Bronchus fibroblast of lung (primary cell): ENCODE measurements at places on chromosomes 7 and 10. TPM values are rescaled to one million over a fixed set of nuclear protein-coding genes. Genes with fewer than 3 reads are reported as not detected.

CPVL gene
- total RNA-seq = not detected in 2 replicates

TRPV6 gene
- total RNA-seq = not detected in 2 replicates

ABCA13 gene
- under 0.01 TPM in 1 of 2 replicates, not detected in the other for total RNA-seq

C10orf105 gene
- total RNA-seq = not detected in 2 replicates

SCART1 gene
- total RNA-seq = 0.15 and 0.34 TPM in 2 replicates

PPP1R9A gene
- 0.15 and 0.17 TPM in 2 replicates for total RNA-seq

ADIRF gene
- total RNA-seq = 18.7 and 21.7 TPM in 2 replicates

HTR5A gene
- total RNA-seq = not detected in 2 replicates

LRRC17 gene
- total RNA-seq = 75.3 and 76.6 TPM in 2 replicates

VPS37D gene
- 0.89 and 1.8 TPM in 2 replicates for total RNA-seq

PRPS1L1 gene
- not detected in 2 replicates for total RNA-seq

PLCE1 gene
- total RNA-seq = 3.0 and 3.5 TPM in 2 replicates

ACTR3C gene
- 0.17 and 0.45 TPM in 2 replicates for total RNA-seq

AASS gene
- 11.6 and 12.9 TPM in 2 replicates for total RNA-seq
